Immature natural killer cell (primary cell): ENCODE measurements at places on chromosomes 11 and 22.

DNA sequence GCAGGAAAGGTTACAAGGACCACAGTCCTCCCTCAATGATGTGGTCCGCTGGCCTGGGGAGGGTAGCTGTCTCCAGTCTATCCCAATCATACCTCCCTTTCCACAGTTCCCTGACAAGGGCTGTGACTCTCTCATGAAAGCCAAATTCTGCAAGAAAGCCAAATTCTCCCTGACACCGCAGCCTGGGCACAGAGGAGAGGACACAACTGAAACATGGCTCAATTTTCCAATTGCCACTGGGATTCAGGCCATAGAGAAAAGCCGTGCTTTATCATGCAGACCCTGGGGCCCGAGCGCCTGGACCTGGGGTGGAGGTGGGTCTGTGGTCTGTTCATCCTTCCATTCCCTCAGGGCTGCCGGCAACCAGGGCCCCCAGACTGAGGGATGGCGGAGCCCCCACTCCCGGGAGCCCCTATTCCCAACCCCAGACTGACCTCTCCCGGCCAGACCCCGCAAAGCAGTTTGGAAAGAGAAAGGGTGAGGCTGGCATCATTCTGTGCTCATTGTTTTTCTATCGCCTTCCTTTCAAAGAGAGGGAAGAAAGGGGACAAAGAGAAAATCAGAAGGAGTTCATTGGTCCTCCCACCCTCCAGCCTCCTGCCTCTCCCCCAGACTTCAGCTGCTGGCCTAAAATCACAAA lies 239.5 kb downstream of the BUD13 start:
- H3K27me3 ChIP-seq, result peaks cover 7% of the 10 kb centered on the region
- no peak overlapping the region for H3K27ac ChIP-seq
- H3K36me3 ChIP-seq, result no peaks in the 10 kb centered on the region
- H3K4me3 ChIP-seq, result no peak overlapping the region

- no peaks in the 10 kb centered on the region for H3K36me3 ChIP-seq
- DNase-seq, result peak; percentile 85
- H3K27me3 ChIP-seq, result peaks cover 10% of the 10 kb centered on the region
- peak overlapping the region; percentile 74 for H3K27ac ChIP-seq
- H3K4me1 ChIP-seq, result peaks cover 66% of the 10 kb centered on the region
Measured at GRCh38 chr11:45092901-45093760, 53.3 kb upstream of the PRDM11 start.

GRCh38 chr11:4491878-4492606 lies 9.6 kb downstream of the OR52K1 start:
- DNase-seq, result no peak
- no peaks in the 10 kb centered on the region for H3K36me3 ChIP-seq
- H3K27ac ChIP-seq, result no peak overlapping the region
- peaks cover 8% of the 10 kb centered on the region for H3K27me3 ChIP-seq

DNA sequence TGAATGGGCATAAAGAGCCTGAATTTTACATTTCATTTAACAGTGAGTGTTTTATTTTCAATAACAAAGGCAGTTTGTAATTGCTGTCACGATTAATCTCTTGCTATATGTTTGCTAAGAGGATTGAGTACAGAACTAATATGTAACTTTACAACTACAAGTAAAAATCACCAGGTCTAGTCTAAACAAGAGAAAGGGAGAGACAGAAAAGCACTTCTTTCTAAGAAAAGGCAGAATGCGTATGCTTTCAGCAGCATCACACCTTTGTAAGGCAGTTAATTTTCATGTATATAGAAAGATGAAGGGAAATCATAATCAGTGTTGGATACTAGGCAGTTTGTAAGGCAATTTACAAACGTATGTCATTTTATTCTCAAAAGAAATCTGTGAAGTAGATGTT lies 169.8 kb downstream of the NELL1 start:
- H3K27me3 ChIP-seq, result no peaks in the 10 kb centered on the region
- no peak for DNase-seq
- no peaks in the 10 kb centered on the region for H3K4me1 ChIP-seq
- no peak overlapping the region for H3K27ac ChIP-seq

GRCh38 chr11:7548659-7549274 lies 35.0 kb downstream of the PPFIBP2 start:
- H3K36me3 ChIP-seq, result peaks cover 7% of the 10 kb centered on the region
- H3K27ac ChIP-seq, result no peak overlapping the region
- no peaks in the 10 kb centered on the region for H3K4me1 ChIP-seq

- peaks cover 1% of the 10 kb centered on the region for H3K4me1 ChIP-seq
- DNase-seq, result peak; percentile 30
- H3K27me3 ChIP-seq, result peaks cover 4% of the 10 kb centered on the region
- H3K36me3 ChIP-seq, result no peaks in the 10 kb centered on the region
Measured at GRCh38 chr11:68956142-68956541, 24.6 kb downstream of the MRGPRD start.

GRCh38 chr22:37607935-37608476 lies 628 bp upstream of the GGA1 start:
- DNase-seq, result no peak
- H3K4me1 ChIP-seq, result peaks cover 59% of the 10 kb centered on the region
- peak overlapping the region; percentile 94 for H3K4me3 ChIP-seq
- no peaks in the 10 kb centered on the region for H3K36me3 ChIP-seq
- peaks cover 13% of the 10 kb centered on the region for H3K27me3 ChIP-seq

GRCh38 chr11:6248248-6248647 lies 9.4 kb downstream of the CNGA4 start:
- H3K27me3 ChIP-seq, result peaks cover 7% of the 10 kb centered on the region
- no peaks in the 10 kb centered on the region for H3K4me1 ChIP-seq
- H3K36me3 ChIP-seq, result no peaks in the 10 kb centered on the region
- H3K4me3 ChIP-seq, result no peak overlapping the region
- no peak overlapping the region for H3K27ac ChIP-seq
- DNase-seq, result no peak

DNA sequence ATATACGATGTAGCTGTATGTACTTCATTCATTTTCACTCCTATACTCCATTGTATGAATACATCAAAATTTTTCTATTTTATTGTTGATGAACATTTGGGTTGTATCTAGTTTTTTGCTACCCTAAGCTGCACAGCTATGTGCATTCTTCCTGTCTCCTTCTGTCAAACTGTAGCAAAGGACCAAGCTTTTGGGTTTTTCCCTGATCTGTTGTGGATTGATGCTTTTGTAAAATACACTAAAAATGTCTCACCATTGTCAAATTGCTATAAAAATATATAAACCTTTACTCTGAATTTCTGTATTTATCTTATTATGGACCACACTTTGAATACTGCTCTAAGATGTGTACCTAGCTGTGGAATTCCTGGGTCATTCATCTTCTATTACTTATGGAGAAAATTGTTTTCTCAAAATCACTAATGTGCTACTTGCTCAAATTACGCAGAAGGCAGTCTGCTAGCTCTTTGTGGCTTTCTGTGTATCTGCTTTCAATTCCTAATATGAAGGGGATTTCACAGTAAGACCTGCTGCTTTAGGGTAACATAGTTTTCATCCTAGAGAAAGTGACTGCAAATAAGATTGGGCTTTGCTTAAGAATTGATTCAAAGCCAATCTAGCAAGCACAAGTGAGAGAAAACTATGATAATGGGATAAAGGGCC lies 123.4 kb downstream of the CYP2R1 start:
- H3K27ac ChIP-seq, result peak overlapping the region; percentile 89
- H3K27me3 ChIP-seq, result peaks cover 5% of the 10 kb centered on the region
- peaks cover 10% of the 10 kb centered on the region for H3K4me1 ChIP-seq

GRCh38 chr11:28738549-28738948 lies 630.4 kb downstream of the METTL15 start:
- no peak overlapping the region for H3K4me3 ChIP-seq
- H3K27ac ChIP-seq, result no peak overlapping the region
- no peaks in the 10 kb centered on the region for H3K27me3 ChIP-seq
- no peak for DNase-seq
- H3K36me3 ChIP-seq, result no peaks in the 10 kb centered on the region

- no peak overlapping the region for H3K27ac ChIP-seq
- H3K27me3 ChIP-seq, result peaks cover 3% of the 10 kb centered on the region
- DNase-seq, result no peak
Measured at GRCh38 chr11:73236854-73237253, 18.8 kb downstream of the P2RY2 start.

GRCh38 chr11:114553642-114554041 lies 6.0 kb downstream of the NXPE1 start:
- H3K27me3 ChIP-seq, result peaks cover 3% of the 10 kb centered on the region
- no peaks in the 10 kb centered on the region for H3K36me3 ChIP-seq
- no peak overlapping the region for H3K4me3 ChIP-seq
- no peak overlapping the region for H3K27ac ChIP-seq
- H3K4me1 ChIP-seq, result no peaks in the 10 kb centered on the region

DNA sequence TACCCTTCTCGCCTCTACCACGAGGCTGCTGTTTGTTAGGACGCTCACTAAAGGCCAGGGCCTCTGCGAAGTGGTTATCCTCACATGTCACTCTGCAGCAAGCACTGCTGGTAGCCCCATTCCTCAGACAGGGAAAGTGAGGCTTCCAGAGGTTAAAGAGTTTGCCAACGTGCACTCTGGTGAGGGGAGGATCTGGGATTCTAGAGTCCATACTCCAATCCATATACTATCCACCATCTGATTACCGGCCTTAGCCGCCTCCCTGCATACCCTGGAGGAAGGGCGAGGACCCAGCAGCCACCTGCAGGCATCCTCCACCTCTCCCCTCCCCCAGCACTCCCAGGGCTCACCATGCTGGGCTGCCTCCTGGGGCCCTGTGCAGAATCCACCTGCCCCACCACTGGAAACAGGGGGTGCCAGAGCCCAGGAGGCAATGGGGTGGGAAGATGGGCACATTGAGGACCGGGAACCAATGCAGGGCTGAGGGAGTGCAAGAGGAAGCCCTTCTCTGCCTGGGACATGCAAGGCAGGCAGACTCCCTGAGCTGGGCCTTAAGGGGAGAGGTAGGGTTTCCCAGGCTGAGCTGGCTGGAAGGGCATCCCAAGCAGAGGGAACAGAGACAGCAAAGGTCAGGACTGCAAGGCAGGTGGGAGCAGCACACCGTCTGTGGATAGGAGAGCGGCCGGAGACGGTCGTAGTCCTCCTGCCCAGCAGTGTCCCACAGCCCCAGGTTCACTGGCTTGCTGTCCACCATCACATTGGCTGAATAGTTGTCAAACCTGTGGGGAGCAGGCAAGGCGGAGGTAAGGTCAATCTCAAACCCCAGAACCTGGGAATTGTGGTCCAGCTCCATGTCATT lies 11.7 kb downstream of the RAC2 start:
- peak overlapping the region; percentile 86 for H3K4me3 ChIP-seq
- H3K27ac ChIP-seq, result peak overlapping the region; percentile 100

DNA sequence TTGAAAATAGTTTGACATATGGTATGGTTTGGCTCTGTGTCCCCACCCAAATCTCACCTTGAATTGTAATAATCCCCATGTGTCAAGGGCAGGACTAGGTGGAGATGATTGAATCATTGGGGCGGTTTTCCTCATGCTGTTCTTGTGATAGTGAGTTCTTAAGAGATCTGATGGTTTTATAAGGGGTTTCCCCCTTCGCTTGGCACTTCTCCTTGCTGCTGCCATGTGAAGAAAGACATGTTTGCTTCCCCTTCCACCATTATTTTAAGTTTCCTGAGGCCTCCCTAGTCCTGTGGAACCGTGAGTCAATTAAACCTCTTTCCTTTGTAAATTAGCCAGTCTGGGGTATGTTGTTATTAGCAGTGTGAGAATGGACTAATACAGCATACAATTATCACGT lies 7.7 kb downstream of the KCTD21 start:
- H3K27me3 ChIP-seq, result no peaks in the 10 kb centered on the region
- H3K4me3 ChIP-seq, result no peak overlapping the region
- no peaks in the 10 kb centered on the region for H3K4me1 ChIP-seq
- no peak overlapping the region for H3K27ac ChIP-seq

DNA sequence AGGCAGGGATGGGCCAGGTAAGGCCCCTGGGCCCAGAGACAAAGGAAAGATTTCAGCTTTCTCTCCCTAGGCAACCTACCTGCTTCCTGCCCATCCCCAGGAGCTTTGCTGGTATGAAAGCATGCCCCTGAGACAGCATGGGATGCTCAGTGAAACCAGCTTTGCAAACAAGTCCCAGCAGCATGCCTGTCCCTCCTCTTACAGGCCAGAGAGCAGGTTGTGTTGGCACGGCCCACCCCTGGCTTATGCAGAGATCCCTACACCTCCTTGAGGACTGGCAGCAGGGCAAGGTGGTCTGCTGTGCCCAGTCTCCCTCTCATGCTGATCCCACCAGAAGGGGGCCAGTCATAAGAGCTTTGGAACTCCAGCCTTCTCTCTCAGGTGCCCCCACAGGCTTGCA lies 3.1 kb downstream of the SCN4B start:
- H3K4me3 ChIP-seq, result no peak overlapping the region
- H3K4me1 ChIP-seq, result peaks cover 8% of the 10 kb centered on the region

DNA sequence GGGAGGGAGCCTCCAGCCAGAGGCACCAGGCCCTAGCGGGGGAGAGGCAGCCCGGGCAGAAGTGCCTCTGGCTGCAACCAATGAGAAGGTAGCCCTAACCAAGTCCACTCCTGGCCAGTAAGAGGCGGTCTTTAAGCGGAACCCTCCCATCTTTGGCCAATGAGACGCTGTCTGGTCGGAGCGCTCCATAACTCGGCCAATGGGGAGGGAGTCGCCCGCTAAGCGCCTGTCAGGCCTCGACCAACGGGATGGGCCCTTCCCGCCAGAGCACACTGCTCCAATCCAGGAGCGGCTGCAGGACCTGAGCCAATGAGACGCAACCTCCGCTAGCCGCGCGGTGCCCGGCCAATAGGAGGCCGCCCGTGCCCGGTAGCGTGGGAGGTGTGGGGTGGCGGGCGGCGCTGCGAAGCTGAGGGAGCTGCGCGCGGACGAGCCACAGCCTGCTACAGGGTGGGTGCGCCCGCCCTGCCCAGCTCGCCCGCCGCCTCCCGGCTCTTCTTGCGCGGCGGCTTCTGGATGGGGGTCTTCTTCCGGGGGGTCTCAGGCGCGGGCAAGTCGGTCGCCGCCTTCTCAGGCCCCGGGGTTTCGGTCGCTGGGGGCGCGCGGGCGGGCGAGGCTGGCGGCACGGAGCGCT lies 12.6 kb downstream of the SCARF2 start:
- no peak for DNase-seq
- H3K4me3 ChIP-seq, result no peak overlapping the region
- no peaks in the 10 kb centered on the region for H3K36me3 ChIP-seq
- peaks cover 7% of the 10 kb centered on the region for H3K4me1 ChIP-seq
- no peak overlapping the region for H3K27ac ChIP-seq
- H3K27me3 ChIP-seq, result peaks cover 6% of the 10 kb centered on the region

DNA sequence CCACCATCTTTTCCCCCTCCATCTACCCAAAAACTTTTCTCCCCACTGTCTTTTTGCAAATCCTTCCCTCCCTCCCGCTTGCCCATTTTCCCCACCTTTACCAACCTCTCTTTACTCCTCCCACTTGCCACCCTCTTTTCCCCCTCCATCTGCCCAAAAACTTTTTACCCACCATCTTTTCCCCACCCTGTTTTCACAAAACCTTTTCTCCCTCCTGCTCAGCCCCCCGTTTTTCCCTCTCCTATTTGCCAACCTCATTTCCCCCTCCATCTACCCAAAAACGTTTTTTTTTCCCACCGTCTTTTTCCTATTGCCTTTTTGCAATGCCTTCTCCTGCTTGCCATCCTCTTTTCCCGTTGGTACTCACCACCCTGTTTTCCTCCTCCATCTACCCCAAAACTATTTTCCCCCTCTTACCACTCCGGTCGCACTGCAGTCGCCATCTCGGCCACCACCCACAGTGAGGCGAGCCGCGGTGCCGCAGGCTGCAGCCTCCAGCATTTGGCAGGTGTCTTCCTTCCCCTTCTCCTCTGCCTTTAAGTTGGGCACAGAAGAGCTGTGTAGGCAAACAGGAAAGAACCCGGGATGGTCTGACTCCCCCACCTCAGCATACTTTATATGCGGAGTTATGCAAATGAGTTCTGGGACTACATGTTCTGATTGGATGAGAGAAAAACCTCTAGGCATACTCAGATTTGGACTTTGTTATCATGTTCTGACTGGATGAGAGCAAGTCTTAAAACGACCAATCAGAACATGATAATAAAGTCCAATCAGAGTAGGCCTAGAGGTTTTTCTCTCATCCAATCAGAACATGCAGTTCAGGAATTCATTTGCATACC lies 121.2 kb upstream of the VPREB1 start:
- peaks cover 2% of the 10 kb centered on the region for H3K4me1 ChIP-seq
- no peak overlapping the region for H3K4me3 ChIP-seq
- DNase-seq, result no peak
- no peaks in the 10 kb centered on the region for H3K36me3 ChIP-seq
- H3K27ac ChIP-seq, result no peak overlapping the region
